ENCODE measurements at places on chromosomes 3 and 15.

DNA sequence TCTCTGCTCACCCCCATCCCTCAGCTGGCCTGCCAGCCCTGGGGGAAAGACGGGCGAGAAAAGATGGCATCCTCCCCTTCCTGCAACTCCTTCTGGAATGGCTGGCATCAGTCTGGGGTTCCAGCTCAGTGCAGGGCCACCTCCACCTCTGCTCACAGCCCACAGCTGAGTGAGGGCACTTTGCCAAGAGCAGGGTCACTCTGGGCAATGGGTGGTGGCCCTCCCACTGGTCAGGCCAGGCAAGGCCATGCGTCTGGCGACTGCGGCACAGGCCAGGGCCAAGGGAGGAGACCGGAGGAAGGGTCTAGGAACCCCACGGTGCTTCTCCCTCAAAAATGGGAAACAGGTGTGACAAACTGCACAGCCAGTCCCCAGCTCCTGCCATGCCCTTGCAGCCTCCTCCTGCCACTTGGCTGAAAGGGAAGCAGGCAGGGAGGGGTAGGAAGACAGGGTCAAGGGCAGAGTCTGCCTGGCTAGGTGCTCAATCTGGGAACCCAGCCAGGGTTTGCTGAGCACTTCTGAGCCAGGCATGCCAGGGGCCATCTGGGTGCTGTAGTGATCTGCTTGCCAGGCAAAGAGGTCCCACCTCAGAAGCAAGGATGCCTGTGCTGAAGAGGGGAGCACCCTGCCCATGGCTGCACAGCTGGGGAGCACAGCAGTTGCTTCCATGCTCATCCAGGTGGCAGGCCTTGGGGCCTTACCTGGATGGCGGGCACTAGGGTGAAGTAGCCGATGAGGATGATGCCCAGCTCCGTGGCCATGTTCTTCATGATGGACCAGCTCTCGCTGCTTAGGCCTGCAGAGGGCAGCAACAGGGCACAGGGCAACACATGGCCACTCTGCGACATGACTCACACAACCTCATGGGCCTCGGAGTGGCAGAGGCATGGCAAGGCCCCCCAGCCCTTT, 41.2 kb downstream of the PTPN23 start:
- DNase-seq = peak; percentile 55

DNA sequence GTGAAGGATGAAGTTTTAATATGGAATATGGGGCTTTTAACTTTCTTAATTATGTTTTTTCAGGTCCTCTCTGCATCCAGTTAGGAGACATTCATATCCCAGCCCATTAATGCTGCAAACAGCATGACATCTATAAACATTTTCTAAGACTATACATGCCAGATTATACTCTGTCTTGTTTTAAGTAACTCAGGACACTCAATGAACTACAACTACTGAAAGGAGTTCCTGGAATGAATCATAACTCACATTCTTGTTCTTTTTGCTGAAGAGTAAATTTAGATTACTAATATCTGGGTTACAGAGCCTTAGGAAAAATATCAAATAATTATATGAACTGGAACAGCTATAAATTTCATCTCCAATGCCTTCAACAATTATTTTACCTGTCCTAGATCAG, 167.4 kb downstream of the STAG1 start:
- no peak for DNase-seq

DNA sequence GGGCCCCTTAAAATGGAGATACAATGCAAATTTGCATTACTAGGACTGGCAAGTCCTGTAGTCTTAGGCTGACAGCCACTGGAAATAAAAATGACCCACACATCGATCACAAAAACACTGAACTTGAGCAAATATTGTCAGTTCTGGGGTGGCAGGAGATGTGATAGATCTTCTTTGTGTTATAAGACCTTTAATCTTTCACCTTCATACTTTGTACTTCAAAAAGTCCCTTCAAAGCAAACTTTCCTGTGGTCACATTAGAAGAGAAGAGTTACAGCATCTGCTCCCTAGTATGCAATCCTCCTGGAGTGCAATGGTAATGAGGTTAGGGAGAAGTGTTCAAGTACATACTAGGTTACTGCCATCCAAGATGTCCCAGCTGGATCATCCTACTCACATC, 149.4 kb upstream of the KCNMB2 start:
- no peak for DNase-seq

- DNase-seq = no peak
Measured at GRCh38 chr3:151895478-151896241, 22.2 kb downstream of the SUCNR1 start.

GRCh38 chr3:152209060-152209459, 59.7 kb upstream of the MBNL1 start:
- no peak for DNase-seq

DNA sequence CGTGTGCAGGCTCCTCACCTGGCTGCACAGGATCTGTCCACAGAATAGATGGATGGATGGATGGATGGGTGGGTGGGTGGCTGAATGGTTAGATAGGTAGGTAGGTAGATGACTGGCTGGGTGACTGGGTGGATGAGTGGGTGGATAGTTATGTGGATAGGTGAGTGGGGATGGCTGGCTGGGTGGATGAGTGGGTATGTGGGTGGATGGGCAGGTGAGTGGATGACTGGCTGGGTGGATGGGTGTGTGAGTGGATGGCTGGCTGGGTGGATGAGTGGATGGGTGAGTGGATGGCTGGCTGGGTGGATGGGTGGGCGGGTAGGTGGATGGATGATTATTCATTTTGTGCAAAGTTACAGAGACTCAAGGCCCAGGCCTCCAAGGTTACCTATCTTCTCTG, 172.9 kb upstream of the CTDSPL start:
- no peak for DNase-seq

DNA sequence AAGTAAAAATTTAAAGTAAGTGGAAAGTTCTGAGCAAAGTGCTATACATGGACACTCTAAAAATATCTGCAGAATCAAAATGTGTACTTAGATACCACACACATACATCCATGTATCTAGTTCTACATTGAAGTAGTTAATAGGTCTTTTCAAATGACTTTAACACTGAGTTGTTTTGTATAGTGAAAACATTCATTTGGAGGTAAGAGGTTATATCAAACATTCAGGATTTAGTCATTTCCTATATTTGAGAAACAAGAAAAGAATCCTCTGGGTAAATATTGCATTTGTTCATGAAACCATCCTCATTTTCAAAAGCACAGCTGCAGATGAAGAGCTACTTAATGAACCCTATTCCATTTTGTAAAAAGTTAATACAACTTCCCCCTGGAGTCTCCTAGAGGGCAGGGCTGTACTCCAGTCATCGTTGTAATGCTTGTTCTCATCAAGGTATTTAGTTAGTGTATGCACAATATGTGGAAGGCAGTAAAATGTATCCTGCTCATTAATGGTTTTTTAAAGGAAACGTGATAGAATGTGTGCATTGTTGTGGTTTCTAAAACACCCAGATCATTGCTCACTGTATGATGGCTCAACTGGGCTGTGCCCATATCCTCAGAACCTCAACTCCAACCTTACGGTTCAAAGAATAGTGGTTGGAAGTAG, 26.2 kb downstream of the ARPP21 start:
- DNase-seq = no peak

DNA sequence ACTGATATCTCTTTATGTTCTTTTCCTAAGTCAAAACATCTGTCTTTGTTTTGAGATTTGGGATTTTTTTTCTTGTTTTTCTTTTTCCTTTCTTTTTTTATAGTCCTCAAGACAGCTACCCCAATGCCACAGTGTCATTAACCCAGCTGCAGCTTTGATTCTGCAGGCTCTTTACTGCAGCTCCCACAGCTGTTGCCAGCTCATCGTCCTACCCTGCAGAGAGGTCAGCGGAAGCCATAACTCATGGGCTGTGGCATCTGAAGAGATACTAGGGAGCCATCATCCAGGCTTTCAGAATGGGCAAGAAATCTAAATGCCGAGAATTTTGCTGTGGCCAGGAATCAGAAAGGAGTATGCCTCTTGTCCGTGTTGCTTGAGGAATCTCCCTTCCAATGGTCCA, 44.3 kb upstream of the SLC24A5 start:
- no peak for DNase-seq
